ENCODE measurements at places on chromosomes 7 and 10. TPM values are rescaled to one million over a fixed set of nuclear protein-coding genes. Genes with fewer than 3 reads are reported as not detected.

Gene TEX47
- total RNA-seq, result not detected

Gene PAPOLB
- total RNA-seq, result not detected

Gene GUSB
- total RNA-seq, result 37.7 TPM

GRCh38 chr10:79331709-79332108 is 15.6 kb upstream of the PPIF start:
- no peak for DNase-seq

GRCh38 chr10:10824591-10825148 is 193.0 kb upstream of the CELF2 start:
- peak; percentile 77 for DNase-seq

DNA sequence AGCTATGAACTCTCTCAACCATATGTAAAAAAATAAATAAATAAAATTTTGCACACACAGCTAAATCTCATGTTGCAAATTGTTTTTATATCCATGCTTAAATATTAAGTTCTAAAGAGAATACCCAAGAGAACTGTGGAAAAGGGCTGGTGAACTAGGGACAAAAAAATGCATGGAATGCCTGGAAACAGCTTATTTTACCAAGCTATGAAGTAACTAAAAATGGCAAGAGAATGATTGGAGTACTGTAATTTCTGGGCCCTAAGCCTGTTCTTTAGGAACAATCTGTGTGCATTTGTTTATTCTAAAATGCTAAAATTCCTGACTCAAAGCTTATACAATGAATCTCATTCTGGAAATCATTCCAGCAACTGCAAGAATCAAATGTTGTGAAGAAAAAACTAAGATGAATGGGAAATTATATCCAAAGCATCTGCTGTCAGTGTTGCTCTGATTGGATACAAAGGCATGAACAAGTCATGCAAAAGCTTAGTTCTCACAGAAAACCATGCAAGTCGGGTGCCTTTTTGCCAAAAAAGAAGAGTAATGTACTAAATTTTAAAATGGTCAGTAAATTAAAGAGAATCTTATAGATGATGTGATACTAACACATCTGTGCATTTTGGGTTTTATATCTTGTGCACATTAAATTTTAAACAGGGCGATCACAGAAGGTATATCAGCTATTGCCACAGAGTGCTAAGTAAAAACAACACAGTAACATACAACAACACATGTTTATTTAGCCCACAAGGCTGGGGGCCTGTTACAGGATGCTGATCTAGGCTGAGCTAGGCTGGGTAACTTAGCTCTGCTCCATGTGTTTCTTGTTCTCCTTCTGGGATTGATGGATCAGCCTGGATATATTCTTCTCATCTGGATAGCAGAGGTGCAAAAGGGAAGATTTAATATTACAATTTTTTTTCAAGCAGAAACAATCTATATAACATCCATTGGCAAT is 453.5 kb upstream of the SEMA3A start:
- DNase-seq, result no peak

- no peak for DNase-seq
These were observed 75.8 kb downstream of the CUL1 start for GRCh38 chr7:148774471-148774870.

Gene TMEM176B
- 79.5 TPM for total RNA-seq

DNA sequence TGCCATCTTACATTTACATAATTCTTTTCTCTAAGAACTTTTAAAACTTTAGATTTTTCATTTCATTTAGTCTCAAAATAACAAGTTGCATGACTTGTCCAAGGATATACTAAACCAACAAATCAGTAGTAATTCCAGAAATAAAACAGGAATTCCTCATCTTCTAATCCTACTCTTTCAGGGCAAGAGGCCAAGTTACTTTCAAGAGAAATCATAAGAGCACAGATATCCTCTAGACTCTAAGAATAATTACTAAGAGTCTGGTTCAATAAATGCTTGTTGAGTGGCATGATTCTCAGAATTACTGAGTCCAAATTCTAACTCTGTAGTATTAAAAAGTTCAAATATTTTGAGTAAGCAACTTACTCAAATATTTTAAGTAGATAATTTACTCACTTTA is 12.9 kb downstream of the PDZD8 start:
- DNase-seq, result no peak

GRCh38 chr10:5776881-5777197 is 36.4 kb downstream of the GDI2 start:
- no peak for DNase-seq

- no peak for DNase-seq
These were observed 13.9 kb upstream of the PSAP start for GRCh38 chr10:71864911-71865361.

DNA sequence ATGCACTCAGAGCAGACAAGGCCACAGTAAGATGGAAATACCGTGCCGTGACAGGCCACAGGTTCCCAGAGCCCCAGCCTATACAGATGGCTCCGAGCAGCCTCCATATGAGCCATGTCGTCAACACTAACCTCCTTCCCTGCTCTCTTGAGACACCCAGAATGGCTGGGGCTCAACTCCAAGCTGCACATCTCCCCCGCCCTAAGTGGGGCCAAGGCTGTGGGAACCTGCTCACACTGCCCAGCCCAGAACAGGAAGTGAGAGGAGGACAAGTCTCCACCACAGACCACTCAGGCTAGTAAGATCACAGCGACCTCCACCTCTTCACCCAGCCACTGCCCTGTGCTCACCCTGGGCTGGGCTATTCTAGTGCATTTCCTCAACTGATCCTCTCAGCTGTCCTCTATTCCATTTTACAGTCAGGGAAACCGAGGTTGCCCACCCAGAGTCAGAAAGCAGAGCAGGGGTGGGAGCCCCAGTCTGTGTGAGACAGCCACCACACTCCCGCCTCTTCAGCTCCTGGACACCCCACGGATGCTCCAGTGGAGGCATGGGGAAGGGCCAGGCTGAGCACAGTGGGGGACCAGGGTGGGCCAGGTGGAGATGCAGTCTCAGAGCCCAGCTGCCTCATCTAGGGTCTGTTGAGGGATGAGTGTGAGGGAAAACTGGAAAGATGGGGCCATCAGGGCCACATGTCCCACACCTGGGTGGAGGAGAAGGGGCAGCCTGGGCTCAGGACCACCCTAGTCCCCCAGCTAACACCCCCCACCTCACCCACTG is 11.6 kb downstream of the GRID1 start:
- DNase-seq, result no peak

DNA sequence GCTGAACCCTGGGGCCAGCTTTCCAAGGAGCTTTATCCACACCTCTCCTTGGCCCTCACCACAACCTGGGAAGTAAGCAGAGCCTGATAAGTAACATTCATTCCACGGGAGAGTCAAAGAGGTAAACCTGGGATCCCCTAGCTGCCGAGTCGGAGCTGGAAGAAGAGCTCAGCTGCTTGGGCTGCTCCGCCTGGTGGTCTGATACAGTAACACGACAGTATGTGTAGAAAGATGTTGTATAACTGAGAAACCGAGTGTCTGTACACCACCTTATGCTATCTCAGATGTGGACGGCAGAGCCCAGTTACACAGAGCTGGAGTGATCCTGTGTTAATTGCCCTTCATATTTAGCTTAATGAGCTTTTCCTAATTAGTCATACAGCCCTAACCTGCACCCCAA is 151.3 kb upstream of the KMT2E start:
- DNase-seq, result no peak

GRCh38 chr10:81127931-81128330 is 590.2 kb downstream of the SH2D4B start:
- no peak for DNase-seq

- peak; percentile 7 for DNase-seq
These were observed 100.7 kb downstream of the IQUB start for GRCh38 chr7:123433665-123434064.

Gene PRPS1L1
- total RNA-seq, result not detected

- no peak for DNase-seq
These were observed 183.7 kb downstream of the RPS24 start for GRCh38 chr10:78217336-78217735.

DNA sequence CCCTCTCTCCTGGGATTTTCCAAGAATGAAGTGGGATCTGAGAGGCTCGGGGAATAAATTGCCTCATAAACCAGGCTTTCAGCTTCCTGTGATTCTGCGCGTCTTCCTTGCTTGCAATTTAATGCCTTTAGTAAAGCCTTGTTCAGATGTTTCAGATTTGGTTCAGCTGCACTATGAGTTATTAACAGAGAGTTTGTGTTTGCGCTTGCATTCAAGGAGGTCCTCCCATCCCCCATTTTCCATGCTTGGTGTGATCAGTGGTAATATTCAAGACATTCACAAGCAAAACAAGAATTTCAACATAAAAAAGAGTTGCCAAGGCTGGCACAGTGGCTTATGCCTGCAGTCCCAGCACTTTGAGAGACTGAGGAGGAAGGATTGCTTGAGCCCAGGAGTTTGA is 1068.9 kb downstream of the TYW1 start:
- no peak for DNase-seq

All from stomach (tissue), 19 donors.